Small intestine (tissue), 16 donors: ENCODE measurements at places on chromosomes 12 and 14.

DNA sequence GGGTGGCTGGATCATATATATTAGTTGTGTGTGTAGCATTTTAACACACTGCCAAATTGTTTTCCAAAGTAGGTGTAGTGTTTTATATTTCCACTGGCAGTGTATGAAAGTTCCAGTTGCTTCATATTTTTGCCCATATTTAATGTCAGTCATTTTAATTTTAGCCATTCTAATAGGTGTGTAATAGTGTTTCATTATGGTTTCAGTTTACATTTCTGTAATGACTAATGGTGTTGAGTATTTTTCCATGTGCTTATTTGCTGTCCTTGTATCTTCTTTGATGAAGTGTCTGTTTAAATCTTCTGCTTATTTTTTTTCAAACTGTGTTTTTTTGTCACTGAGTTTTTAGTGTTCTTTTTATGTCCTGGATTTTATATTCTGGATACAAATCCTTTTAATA lies 8.7 kb downstream of the TBC1D15 start:
- DNase-seq = no peak

- no peak for DNase-seq
Measured at GRCh38 chr12:94046626-94047410, 101.6 kb upstream of the PLXNC1 start.

GRCh38 chr12:6193853-6194815 lies 6.1 kb upstream of the CD9 start:
- peak; percentile 80 for DNase-seq

DNA sequence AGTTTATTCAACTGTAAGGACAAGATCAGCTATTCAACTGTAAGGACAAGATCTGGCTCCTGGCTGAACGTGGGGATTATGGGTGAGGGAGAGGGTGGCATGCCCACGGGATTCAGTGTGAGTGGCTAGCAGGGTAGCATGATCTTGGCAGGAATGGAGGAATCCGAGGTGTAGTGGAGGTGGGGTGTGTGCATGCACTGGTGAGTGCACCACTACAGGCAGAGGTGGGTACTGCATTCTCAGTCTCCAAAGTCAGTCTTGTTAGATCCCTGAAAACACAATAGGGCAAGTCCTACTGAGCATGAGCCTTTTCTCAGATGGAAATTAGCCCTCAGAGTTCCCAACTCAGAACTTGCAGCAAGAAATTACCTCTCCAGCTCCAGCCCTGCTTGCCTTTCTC lies 32.2 kb upstream of the DCD start:
- peak; percentile 27 for DNase-seq

DNA sequence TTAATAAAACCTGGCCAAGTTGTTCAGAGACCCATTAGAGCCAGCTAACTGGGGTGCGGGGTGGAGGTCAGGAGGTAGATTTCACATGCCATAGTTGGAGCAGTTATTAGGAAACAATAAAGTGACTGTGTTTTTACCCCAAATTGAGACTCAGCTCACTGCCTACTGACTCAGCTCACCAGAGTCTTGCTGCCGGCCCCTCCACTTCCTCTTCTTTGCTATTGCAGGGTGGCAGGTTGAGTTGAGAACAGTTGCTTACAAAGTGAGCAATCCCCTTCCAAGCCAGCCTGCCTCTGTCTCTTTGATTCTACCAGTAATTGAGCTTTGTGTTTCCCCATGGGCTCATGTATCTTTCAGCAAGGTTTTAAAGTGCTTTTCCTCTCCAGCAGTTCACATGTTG lies 12.9 kb downstream of the ST8SIA1 start:
- DNase-seq = no peak

- DNase-seq = peak; percentile 29
Measured at GRCh38 chr12:65300679-65301349, 22.3 kb downstream of the MSRB3 start.

DNA sequence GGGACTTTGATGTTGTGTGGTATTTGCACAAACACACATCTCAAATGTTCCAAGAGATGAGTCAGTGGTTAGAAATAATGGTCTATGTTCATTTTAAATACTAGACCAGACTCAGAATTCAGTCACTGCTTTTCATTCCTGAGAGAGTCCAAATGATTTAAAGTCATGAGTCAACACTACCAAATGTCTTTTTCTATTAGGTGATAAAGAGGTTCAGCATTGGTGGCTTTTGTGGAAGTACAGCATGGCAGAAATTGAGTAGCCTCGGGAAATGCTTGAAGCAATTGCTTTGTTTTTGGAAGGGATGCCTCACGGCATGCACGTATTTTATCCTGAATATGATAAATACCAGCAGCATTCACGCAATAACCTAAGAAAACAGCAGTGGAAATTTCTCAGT lies 115.7 kb downstream of the DIO2 start:
- no peak for DNase-seq

DNA sequence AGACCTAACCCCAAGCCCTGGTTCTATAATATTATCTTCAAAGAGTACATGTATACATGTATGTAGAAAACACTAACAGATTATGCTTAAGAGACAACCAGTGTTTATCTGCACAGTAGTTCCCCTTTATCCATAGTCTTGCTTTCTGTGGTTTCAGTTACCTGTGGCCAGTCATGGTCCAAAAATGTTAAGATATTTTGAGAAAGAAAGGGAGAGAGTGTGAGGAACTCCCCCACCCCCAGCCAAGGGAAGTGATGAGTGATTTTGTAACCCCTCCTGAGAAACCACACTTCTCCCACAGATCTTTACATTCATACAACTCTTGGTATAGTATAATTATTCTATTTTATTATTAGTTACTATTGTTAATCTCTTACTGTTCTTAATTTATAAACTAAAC lies 77.3 kb upstream of the CNTN1 start:
- no peak for DNase-seq

- no peak for DNase-seq
Measured at GRCh38 chr14:79605849-79606248, 605.5 kb downstream of the DIO2 start.
